Naive thymus-derived CD8-positive, alpha-beta T cell (primary cell): ENCODE measurements at places on chromosomes 5 and 9.

DNA sequence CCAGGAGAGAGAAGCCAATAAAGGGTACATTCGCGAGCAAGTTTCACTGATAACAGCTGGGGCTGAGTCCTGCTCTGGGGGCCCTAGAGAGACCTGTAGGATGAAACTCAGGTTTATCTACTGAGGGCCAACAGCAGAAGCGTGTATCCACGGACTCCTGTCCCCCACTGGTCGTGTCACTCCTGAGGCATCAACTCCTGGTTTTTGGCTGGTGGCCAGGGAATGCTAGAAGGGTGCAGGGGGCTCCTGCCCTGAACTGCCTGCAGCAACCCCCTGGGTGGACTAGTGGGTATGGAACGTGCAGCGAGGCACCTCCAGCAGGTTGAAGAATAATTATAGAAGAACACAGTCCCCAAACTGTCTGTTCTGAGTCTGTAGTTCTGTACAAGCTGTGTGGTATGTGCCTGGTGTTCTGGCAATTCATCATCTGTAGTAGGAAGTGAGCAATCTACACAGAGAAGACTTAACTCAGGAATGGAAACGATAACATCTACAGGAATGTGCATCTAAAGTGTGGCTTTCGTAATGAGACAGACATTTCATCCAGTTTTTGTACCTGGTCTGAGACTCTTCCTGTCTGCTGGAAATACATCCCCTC, 64.5 kb upstream of the GNA14 start:
- no peaks in the 10 kb centered on the region for H3K4me1 ChIP-seq
- no peak for DNase-seq
- H3K27me3 ChIP-seq = no peaks in the 10 kb centered on the region
- H3K36me3 ChIP-seq = peaks cover 17% of the 10 kb centered on the region
- H3K4me3 ChIP-seq = no peak overlapping the region

DNA sequence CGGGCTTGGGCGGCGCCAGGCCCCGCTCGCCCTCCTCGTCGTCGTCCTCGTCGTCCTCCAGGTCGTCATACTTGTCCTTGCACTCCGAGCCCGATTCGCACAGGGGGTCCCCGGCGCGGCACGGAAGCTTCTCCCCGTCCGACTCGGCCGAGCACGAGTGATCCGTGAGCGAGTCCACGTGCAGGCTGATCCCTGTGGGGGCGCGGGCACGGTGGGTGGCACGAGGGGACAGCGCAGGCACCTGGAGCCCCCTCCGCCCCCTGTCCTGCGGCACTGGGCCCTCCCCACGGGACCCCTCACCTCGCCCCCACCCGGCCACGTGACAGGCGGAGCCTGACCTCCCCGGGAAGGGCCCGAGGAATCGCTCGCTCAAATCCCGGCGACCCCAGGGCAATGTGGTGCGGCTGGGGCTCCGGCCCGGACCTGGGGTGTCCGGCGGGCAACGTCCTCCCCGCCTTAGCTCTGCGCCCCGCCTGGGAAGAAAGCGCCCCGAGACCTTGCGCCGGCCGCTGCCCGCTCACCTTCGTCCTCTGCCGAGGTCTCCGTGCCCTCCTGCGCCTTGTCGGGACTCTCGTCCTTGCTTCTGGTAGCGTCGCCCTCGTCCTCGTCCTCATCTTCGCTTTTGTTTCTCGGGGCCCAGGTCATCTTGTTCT, 2.5 kb downstream of the IRX2 start:
- no peak overlapping the region for H3K27ac ChIP-seq
- H3K27me3 ChIP-seq = peaks cover 50% of the 10 kb centered on the region
- DNase-seq = no peak
- no peaks in the 10 kb centered on the region for H3K36me3 ChIP-seq

DNA sequence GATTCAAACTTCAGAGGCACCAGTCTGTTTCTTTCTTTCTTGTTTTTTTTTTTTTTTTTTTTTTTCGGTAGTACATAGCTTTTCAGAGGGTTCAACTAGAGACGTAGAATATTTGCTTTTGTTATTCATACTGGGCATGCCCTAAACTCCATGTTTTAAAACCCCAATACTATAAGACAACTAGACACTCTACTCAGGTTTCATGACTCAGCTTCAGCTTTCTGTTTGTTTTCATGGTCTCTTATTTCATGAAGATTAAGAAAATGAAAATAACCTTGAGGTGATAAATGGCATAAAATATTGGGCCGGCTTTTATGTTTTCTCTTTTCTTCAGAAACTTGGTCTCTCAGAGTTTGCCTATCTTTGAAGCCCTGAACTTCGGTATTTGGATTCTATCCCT, 2126.3 kb upstream of the ACO1 start:
- no peak overlapping the region for H3K27ac ChIP-seq
- H3K36me3 ChIP-seq = no peaks in the 10 kb centered on the region
- no peak for DNase-seq
- H3K4me3 ChIP-seq = no peak overlapping the region
- H3K4me1 ChIP-seq = no peaks in the 10 kb centered on the region
- no peaks in the 10 kb centered on the region for H3K27me3 ChIP-seq

GRCh38 chr5:91110686-91111085, 272.4 kb downstream of the ARRDC3 start:
- no peaks in the 10 kb centered on the region for H3K4me1 ChIP-seq
- H3K27me3 ChIP-seq = peaks cover 10% of the 10 kb centered on the region
- H3K36me3 ChIP-seq = peaks cover 8% of the 10 kb centered on the region
- no peak for DNase-seq
- no peak overlapping the region for H3K27ac ChIP-seq

DNA sequence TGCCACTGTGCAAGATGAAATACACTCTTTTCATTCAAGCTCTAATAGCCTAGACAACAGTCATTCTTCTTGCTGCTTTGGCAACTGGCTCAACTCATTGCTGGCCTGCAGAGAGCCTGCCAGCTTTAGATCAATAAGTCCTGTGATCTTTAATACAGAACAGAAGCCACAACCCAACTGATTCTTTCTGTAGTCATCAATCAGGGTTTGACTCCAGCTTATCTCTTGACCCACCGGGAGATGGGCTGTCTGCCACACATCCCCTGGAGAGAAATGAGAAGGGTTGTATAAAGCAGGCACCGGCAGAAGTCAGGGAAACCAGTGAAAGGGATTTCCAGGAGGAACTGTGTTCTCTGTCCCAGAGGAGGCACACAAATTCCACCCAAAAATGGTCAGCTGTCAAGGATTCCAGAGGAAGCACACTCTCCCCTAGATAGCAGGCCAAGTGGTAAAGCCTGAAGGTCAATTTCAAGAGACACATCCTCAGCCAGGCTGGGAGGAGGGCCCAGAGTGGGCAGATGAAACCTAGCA, 24.5 kb downstream of the LHFPL2 start:
- H3K27ac ChIP-seq = no peak overlapping the region
- H3K4me1 ChIP-seq = no peaks in the 10 kb centered on the region
- DNase-seq = no peak
- H3K36me3 ChIP-seq = no peaks in the 10 kb centered on the region
- H3K27me3 ChIP-seq = no peaks in the 10 kb centered on the region
- H3K4me3 ChIP-seq = no peak overlapping the region

DNA sequence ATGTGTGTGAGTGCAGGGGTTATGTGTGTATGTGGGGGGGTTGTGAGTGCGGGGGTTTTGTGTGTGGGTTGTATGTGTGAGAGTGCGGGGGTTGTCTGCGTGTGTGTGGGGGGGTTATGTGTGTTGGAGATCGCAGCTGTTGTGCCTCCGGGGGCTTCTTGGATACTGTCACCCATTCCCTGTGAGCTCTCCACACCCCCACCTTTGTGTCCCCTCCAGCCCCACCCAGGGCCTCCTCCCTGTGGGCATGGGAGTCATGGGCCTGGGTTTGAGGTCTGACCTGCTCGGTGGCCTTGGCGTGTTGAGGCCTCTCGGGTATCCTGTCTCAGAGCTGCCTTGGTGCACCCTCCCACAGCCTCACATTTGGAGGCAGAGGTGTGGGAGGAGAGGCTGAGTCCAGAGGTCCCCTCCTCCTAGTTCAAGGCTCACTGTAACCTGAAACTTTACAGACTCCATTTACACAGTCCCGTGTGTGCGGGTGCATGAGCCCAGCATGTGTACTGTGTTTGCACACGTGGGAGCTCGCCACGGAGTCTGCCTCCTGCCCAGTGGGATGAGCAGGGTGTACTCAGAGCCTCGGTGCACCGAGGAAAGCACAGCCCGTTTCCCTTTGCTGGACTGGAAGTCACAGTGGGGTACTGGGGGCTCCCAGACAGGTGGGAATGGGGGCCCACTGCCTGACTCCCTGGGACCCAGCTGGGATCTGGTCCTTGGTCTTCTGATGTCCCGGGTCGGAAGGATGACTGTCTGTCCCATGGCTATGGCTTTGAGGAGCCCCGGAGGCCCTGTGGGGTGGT, 43.4 kb downstream of the RXRA start:
- H3K27ac ChIP-seq = no peak overlapping the region
- H3K27me3 ChIP-seq = no peaks in the 10 kb centered on the region
- H3K36me3 ChIP-seq = no peaks in the 10 kb centered on the region
- H3K4me3 ChIP-seq = no peak overlapping the region
- DNase-seq = no peak
- H3K4me1 ChIP-seq = peaks cover 23% of the 10 kb centered on the region

DNA sequence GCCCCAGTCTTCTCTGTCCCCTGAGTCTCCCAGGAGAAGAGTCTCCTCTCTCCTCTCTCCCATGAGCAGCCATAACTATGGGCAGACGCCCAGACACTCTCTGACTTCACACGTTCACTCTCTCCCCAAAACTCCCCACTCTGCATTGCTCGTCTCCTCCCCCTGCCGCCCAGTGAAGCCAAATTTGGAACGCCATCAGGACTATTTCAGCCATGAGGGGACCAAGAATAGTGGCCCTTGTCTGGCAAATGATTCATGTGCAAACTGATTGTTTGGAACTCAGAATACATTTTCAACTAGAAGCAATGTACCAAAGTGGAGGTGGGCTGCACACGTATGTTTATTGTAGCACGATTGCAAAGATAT, 20.9 kb downstream of the CMBL start:
- H3K27ac ChIP-seq = no peak overlapping the region
- no peaks in the 10 kb centered on the region for H3K27me3 ChIP-seq
- no peak overlapping the region for H3K4me3 ChIP-seq
- no peak for DNase-seq

DNA sequence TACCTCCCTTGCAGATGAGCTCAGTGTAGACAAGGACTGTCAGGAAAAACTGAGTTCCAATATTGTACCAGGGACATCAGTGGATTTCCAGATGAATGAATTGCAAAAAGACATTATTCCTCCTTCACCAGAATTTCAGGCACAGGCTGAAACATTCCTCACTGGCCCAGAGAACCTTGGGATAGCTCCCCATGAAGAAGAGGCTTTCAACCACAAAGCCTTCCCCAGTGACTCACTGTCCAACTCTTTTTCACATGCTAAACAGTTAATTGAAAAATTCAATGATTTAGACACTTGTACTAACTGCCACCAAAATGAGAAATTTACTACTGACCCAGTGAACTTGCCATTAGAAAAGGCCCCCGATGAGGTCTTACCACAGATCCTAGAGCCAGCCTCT, 144.5 kb downstream of the UNC13B start:
- H3K4me3 ChIP-seq = no peak overlapping the region
- H3K27me3 ChIP-seq = peaks cover 21% of the 10 kb centered on the region
- H3K4me1 ChIP-seq = no peaks in the 10 kb centered on the region

DNA sequence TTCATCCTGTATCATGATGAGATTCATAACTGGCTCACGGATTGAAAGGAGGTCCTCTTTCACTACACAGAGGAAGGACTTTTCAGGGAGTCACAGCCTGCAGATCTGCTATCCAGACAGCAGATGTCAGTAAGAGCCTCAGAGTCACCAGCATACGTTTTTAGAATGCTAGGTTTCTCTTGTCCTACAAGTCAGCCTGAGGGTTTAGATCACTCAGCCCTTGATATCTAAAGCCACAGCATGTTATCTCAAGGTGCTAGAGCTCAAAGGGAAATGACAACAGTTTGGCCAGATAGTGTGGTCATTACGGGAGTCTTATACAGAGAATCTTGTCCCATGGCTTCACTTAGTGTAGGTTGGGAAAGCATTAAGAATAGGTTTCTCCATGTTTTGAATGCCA, 30.9 kb upstream of the SLC46A2 start:
- no peak overlapping the region for H3K27ac ChIP-seq
- H3K4me3 ChIP-seq = no peak overlapping the region
- H3K27me3 ChIP-seq = peaks cover 12% of the 10 kb centered on the region
- no peaks in the 10 kb centered on the region for H3K36me3 ChIP-seq
- H3K4me1 ChIP-seq = no peaks in the 10 kb centered on the region
- DNase-seq = no peak

DNA sequence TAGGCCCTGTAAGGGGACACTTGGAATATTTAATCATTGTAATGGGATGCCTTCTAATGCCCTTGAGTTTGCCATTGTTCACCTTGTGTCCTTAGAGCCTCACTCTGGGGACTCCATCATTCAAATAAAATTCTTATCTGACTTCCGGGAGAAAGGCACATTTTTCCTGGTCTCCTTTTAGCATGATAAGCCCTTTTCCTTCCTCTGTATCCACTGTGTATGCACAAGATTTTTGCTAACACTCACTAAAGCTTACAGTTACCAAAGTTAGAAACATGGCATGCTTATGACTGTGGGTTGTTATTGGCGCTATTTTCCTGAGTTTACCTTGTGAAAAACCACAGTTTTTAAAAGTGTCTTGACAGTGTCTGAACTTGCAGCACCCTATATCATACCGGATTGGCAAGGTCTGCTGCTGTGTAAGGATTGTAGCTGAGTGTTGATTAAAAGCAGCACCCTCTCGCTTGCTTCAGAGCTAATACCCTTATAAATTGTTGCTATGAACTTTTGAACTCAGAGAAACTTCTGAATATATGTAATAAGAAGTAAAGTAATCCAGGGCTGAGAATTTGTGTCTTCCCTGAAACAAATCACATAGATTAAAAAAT, 46.4 kb downstream of the SNCAIP start:
- no peaks in the 10 kb centered on the region for H3K36me3 ChIP-seq
- H3K4me1 ChIP-seq = no peaks in the 10 kb centered on the region
- no peak overlapping the region for H3K27ac ChIP-seq
- H3K4me3 ChIP-seq = no peak overlapping the region
- no peak for DNase-seq
